ENCODE measurements at places on chromosomes 13 and 19.

DNA sequence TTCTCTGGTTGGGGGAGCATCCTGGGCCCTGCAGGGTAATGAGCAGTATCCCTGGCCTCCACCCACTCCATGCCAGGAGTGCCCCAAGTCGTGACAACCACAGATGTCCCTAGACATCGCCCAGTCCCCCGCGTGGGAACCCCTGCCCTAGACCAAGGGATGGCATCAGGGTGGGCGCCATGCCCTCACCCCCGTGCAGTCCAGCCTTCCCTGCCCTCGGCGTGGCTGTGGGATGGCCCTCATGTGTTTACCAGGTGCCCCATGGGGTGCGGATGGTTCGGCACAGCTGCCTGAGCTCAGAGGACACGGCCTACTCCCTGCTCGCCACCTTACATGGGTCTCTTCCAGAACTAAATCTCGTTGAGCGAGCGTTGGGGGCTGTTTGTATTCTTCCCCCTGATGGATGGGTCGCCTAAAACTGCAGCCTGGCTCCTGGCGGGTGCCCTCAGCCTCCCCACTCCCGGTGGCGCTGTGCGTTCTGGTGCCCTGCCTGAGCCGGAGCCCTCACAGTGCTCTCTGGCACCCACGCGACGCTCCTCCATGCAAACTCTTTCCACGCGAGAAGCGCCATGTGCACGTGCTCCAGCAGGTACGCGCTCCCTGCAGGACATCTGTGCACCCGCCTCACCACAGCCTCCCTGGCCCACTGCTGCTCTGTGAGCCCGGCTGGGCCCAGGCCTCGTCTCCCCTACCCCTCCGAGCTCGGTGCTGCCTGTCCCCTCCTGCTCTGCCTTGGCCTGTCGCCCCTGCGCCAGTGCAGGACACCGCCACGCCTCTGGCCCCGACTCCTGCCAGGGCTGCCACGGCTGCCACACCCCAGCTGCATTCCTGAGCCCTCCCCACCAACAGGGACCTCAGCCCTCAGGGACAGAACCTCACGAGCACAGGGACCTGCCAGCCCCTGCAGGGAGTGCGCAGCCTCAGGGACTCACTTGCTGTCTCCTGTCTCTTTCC lies 145.0 kb downstream of the KDM4B start:
- no peak for DNase-seq

GRCh38 chr19:33580026-33580644 lies 41.6 kb upstream of the CHST8 start:
- DNase-seq, result no peak

- DNase-seq, result no peak
Measured at GRCh38 chr19:50646074-50646807, 3.0 kb upstream of the C19orf81 start.

DNA sequence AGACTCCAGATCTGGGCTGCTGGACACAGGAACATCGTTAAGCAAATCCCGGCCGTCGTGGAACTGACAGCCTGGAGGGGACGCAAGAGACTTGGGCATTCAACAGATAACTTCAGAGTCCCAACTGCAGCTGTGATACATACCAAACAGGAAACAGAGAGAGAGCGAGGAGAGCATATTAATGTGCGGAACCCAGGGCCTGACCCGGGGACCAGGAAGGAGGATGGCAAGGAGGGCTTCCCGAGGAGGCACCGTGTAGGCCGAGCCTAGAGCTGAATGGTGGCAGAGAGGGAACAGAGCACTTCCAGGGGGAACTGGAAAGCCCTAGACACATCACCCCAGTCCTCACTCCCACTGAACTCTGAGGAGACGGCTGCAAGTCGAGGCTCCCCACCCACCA lies 68.1 kb downstream of the SIPA1L3 start:
- no peak for DNase-seq

GRCh38 chr13:50444726-50445125 lies 398.8 kb downstream of the DLEU7 start:
- no peak for DNase-seq

All from thoracic aorta (tissue), 2 donors.